ENCODE measurements at places on chromosomes 12 and 14.

GRCh38 chr12:95674631-95675030 lies 115.9 kb downstream of the NTN4 start:
- peak; percentile 96 for DNase-seq

DNA sequence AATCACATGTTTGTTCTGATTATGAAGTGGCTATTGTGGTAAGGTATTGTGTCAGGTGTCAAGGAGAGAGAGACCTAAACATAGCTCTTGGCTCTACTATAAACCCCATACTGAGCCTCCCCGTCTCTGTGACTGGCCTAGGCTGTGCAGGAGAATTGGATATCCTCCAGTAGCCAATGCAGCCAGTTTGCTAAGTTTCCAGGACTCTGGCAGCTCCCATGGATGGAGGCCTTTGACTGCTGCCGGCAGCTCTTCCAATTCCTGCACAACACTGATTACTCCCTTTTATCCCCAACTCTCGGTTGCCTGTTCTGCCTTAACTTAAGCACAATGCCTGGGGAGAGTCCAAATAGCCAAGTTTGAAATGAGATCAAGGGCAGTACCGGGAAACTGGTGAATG lies 59.3 kb downstream of the ABCC9 start:
- DNase-seq, result no peak

DNA sequence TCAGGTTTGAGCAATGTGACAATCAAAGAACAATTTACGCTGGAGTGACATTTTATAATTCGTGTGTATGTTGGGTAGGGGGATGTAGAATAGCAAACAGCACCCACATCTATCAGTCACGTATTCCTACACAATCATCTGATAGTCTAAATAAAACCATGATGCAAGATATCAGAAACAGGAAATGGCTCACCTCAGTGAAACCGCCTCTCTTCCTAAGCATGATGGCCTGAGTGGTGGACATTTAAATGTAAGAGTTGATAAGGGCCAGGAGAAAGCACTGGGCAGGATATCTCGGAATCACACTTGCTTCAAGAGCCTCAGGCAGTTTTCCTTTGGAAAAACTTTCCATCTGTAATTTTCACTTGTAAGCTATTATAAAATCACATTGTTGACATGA lies 128.2 kb downstream of the GRIP1 start:
- DNase-seq, result no peak

- no peak for DNase-seq
Measured at GRCh38 chr14:68995731-68996130, 16.6 kb upstream of the ACTN1 start.

GRCh38 chr12:28258998-28259397 lies 68.7 kb downstream of the CCDC91 start:
- no peak for DNase-seq

GRCh38 chr14:63672417-63673180 lies 30.9 kb upstream of the WDR89 start:
- no peak for DNase-seq
